ENCODE measurements at places on chromosomes 1 and 21.

DNA sequence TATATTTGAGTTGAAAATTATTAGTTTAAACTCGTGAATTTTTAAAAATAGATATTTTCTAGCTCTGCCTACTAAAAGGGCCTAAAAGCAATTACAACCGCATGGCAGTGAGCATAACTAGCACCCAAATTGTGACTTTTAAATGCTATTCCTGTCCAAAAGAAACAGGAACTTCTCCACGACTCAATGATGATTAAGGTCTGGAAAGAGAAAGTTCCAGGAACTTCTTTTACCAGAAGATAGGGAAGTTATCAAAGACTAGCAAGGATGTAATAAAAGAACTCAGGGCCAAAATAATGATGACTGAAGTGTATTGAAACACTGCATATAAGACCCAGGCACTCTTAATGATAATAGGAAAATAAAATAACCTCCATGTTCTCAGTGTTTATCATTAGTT is 313.0 kb downstream of the PLPP3 start:
- DNase-seq, result no peak

- no peak for DNase-seq
These were observed 37.8 kb upstream of the CD2 start for GRCh38 chr1:116716391-116716790.

GRCh38 chr1:4655674-4656532 is 1.5 kb downstream of the AJAP1 start:
- DNase-seq, result peak; percentile 80

DNA sequence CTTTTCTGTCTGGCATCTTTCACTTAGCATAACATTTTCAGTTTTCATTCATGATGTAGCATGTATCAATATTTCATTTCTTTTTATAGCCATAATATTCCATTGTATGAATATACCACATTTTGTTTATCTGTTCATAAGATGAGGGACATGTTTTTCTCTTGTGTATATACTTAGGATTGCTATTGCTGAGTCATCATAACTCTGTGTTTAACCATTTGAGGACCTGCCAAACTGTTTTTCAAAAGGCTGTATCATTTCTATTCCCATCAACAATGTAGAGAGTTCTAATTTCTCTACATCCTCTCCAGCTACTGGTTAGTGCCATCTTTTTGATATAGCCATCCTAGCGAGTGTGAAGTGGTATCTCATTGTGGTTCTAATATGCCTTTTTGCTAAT is 26.2 kb downstream of the MPZL1 start:
- no peak for DNase-seq

DNA sequence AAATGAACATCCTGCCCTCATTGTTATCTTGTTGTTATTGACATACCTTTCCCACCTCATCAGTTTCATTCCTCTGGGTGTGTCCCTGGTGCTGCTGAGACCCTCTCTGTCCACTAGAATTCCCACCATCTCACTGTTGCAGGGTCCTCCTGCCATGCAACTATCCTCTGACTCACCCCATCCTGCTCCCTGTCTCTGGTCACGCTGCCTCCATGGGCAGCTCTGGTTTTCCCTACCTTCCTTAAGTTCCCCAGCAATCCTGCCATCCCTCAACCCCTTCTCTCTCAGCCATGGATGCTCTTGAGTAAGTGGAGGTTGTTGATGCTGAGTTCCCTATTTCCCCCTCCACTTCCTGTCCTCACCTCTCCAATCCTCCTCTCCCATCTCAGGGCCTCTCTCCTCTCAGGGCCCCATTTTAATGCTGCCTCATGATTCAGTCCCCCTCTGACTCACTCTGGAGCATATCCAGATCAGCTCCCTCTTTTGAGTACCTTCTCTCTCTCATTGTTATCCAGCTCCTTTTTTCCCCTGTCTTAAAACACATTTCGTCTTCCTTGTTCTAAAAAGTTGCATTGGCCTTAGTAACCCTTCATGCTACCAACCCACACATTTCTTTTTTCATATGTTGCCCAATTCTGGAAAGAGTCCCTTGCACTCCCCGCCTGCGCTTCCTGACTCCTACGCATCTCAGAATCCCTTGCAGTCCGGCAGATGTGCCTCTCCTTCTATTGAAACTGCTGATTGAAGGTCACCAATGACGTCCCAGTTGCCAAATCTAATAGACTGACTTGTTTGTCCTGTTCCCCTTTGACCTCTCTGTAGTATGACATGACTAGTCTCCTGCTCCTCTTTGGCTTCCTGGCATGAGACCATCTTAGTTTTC is 92.0 kb downstream of the CNIH3 start:
- no peak for DNase-seq

GRCh38 chr1:208691012-208691411 is 446.8 kb upstream of the PLXNA2 start:
- no peak for DNase-seq

GRCh38 chr1:242467556-242468145 is 56.8 kb downstream of the PLD5 start:
- DNase-seq, result peak; percentile 50

DNA sequence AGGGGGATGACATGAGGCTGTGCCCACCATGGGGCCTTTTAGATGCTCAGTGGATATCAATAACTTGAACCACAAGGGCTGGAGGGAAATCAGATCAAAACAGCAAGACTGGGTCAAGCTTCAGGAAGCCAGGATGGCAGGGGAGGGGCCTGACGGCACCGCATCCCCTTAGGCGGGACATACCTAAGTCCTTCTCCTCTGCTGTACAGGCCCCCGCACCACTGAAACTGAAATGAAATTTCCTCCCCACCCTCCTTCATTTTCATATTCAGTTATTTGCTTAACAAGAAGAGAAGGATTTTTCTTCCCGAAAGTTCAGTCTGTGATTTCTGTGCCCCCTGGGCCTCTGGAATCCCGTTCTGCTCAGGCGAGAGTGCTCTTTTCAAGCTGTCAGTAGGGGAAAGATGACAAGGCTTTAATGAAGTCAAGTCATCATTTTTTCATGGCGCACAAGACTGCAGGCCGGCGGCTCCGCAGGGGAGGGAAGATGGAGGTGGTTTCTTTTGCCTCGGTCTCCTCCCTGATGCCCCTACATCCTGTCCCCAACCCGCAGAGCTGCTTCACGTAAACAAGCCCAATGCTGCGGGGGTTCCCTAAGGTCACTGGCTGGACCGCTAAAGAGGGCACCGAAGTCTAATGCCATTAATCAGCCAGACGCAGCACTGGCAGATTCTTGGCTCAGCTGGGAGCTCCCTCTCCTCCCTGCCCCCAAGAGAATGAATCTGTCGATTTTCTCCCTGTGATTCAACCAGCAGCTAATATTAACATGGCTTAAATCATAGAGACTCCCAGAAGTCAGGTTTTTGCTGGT is 264.8 kb downstream of the C1orf94 start:
- DNase-seq, result no peak

- no peak for DNase-seq
These were observed 10.8 kb upstream of the MYOM3 start for GRCh38 chr1:24122776-24123175.

DNA sequence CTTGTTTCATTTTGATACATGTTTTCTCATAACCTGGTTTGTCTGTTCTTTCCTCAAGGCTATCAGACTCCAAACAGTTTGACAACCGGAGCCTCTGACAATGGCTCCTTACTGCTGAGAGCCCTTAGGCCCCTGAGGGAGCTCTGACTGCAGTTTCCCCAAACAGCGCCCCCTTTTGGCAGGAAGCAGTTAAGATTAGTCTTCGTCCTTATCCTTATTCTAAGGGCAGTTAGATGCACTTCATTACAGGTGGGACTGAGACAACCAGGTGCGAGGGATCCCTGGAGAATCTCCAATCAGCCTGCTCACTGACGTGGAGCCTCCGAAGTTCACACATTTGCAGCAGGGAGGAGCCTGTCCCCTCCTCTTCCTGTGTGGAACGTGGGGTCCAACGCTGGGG is 393.1 kb downstream of the BRINP3 start:
- DNase-seq, result no peak

- no peak for DNase-seq
These were observed 19.6 kb upstream of the EYA3 start for GRCh38 chr1:28108001-28108400.

GRCh38 chr21:16113052-16113715 is 383.4 kb downstream of the USP25 start:
- DNase-seq, result no peak

GRCh38 chr1:21313886-21314721 is 23.8 kb upstream of the ECE1 start:
- peak; percentile 32 for DNase-seq

- no peak for DNase-seq
These were observed 3.3 kb upstream of the GUCA2A start for GRCh38 chr1:42167611-42168390.

DNA sequence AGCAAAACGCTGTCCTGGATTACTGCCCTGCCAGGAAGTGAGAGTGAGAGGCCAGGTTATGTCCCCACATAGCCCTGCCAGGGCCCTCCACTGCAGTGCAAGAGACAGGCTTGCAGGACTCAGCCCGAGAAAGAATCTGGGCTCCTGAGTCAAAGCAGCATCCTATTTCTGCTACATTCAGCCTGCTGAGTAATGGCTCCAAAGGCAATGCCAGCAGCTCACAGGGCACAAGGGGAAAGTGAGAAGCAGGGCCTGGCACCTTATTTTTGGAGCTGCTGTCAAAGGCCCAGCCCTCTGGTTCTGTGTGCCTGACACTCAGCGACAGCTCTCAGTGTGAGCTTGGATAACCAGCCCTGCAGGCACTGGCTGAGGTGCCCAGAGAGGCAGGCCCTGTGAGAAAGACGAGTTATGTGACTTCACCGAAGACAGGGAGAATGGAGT is 83.9 kb downstream of the DTL start:
- no peak for DNase-seq

- DNase-seq, result no peak
These were observed 56.8 kb downstream of the SKI start for GRCh38 chr1:2284932-2285331.

GRCh38 chr1:228497206-228497605 is 10.0 kb downstream of the RNF187 start:
- DNase-seq, result no peak

DNA sequence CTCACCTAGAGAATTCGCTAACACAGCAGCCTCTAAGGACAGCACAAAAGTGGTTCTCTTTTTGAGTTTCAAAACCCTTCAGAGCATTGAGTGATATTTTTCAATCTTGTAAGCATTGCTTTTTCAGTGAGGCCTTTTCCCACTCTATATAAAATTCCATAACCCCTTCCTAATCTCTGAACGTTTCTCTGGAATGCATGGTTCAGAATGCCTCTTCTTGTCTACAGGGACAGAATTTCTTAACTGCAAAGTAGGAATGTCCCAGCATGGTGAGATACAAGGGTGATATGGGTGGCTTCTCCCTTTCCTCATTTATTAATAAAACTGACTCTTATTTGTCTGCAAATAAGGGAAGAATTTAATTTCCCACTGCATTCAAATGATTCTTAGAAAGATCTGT is 377.9 kb downstream of the LTN1 start:
- DNase-seq, result no peak

- no peak for DNase-seq
These were observed 16.8 kb upstream of the CEP350 start for GRCh38 chr1:179937668-179938254.

DNA sequence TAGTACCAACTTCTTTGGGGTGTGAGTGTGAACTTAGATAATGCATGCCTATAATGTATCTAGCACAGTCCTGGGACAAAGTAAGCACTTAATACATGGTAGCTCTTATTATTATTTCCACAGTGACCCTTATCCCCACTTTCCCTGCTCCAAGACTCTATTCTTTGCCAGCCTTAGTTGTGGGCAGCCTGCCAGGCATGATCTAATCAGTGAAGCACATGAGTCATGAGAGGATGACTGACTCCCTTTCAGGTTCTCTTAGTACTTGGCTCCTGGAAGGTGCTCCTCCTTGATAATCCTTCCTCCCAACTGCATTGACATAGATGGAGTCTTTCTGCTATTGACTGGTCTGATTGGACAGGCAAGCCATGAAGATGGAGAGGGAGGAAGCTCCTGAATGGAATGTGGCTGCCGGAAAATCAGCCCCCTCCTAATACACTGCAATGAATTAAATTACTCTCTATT is 17.4 kb upstream of the GNG12 start:
- no peak for DNase-seq

DNA sequence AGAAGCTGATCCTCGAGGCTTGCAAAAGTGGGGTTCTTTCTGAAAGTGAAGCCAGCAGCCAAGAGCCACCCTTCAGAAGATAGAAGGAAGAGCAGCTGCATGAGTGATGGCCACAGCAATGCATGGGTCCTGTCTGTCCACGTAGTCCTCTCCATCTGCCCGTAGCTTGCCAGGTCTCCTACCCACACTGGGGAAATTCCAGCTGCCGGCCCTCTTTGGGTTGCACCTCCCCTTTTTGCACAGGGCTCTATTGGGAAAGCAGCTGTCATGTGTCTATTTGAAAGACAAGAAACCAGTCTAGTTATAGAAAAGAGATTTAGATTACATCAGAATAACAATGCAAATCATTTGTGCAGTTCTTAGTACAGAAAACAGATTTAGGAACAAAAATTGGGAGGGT is 204.4 kb downstream of the GIPC2 start:
- no peak for DNase-seq

DNA sequence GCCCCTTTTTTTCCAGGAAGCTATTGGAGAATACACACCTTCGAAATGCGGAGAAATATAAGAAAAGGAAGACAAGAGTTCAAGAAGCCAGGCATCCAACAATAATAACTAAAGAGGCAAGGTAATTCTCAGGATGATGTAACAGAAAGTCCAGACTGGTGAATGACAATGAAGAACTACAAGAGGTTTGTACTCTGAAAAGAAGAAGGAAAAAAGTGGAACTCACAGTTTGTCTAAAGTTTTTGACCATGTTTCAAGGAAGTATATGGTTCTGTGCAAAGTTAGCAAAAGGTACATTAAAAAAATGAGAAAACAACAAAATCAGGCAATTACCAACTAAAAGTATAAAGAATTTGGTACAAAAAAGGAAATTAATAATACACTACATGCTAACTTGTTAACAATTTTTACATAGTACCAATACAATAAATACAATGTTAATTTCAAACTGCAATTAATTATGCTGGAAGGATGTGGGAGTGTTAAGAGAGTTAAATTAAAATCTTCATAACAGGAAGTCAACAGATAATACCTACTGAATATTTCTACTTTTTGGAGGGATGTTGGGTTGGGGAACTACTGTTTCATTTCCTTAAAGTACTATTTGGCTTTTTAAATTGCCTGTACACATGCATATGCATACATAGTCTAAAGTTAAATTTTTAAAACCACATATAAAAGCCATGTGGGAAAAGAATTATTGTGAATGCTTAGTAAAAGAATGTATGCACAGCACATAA is 12.9 kb upstream of the CD55 start:
- DNase-seq, result no peak

GRCh38 chr1:158246650-158247049 is 7.6 kb upstream of the CD1A start:
- no peak for DNase-seq
